ENCODE measurements at places on chromosomes 3 and 15. TPM values are rescaled to one million over a fixed set of nuclear protein-coding genes. Genes with fewer than 3 reads are reported as not detected.

DNA sequence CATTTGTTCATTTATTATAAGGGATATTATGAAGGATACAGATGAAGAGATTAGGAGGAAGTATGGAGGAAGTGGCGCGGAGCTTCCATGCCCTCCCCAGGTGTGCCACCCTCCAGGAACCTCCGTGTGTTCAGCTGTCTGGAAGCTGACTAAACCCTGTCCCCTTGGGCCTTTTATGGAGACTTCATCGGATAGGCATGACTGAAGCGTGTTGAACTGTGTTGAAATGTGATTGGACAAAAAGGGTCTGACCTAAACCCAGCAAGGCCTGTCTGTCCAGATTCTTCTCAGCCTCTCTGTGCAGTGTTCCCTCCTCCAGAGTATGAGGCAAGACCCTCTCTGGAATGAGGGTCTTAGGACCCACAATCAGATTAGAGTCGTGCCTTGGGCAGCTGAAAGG lies 31.7 kb downstream of the HACD3 start:
- peaks cover 20% of the 10 kb centered on the region for H3K4me1 ChIP-seq
- peak overlapping the region; percentile 97 for H3K27ac ChIP-seq
- H3K36me3 ChIP-seq = peaks cover 80% of the 10 kb centered on the region
- no peaks in the 10 kb centered on the region for H3K27me3 ChIP-seq
- DNase-seq = no peak
- peak overlapping the region; percentile 44 for H3K4me3 ChIP-seq

DNA sequence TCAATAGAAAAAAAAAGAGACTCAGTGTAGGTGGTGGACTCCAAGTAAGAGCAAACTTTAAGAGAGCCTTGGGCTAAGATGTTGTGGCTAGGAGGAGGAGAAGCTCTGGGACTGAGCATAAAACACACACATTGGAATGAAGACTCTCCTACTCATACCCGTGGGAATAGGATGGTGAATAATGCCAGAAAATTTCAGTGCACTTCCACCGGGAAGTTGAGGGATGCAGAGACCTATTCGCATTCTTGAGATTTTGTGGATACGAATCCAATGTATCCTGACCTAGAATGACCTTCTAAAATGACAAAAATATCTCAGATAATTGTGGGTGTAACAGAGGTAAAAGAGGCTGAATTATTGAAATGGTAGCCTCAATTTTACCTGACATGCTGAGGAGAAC lies 388.7 kb upstream of the SGO1 start:
- DNase-seq = no peak
- no peak overlapping the region for H3K4me3 ChIP-seq
- H3K27ac ChIP-seq = no peak overlapping the region
- H3K36me3 ChIP-seq = no peaks in the 10 kb centered on the region

DNA sequence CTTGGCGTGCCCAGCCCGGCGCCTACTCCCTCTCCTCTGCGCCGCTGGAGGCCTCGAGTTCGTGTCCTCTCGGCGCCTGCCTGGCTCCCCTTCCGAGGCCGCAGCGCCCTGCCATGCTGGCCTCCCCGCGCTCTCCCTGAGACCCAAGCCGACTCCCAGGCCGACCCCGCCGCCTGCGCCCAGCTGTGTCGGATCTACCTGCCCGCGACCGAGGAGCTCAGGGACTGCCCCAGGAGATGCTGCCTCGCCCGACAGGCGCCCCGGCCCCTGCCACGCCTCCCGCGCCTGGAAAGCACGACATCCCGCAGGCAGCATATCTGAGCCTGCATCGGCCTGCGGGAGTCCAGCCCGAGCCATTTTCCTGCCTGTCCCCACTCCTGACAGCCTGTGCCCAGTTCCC lies 16.1 kb downstream of the PAQR9 start:
- H3K27me3 ChIP-seq = no peaks in the 10 kb centered on the region
- no peak overlapping the region for H3K4me3 ChIP-seq

GRCh38 chr3:119969759-119970158 lies 124.5 kb downstream of the GSK3B start:
- no peak overlapping the region for H3K4me3 ChIP-seq
- DNase-seq = no peak
- no peaks in the 10 kb centered on the region for H3K27me3 ChIP-seq
- peaks cover 10% of the 10 kb centered on the region for H3K36me3 ChIP-seq

DNA sequence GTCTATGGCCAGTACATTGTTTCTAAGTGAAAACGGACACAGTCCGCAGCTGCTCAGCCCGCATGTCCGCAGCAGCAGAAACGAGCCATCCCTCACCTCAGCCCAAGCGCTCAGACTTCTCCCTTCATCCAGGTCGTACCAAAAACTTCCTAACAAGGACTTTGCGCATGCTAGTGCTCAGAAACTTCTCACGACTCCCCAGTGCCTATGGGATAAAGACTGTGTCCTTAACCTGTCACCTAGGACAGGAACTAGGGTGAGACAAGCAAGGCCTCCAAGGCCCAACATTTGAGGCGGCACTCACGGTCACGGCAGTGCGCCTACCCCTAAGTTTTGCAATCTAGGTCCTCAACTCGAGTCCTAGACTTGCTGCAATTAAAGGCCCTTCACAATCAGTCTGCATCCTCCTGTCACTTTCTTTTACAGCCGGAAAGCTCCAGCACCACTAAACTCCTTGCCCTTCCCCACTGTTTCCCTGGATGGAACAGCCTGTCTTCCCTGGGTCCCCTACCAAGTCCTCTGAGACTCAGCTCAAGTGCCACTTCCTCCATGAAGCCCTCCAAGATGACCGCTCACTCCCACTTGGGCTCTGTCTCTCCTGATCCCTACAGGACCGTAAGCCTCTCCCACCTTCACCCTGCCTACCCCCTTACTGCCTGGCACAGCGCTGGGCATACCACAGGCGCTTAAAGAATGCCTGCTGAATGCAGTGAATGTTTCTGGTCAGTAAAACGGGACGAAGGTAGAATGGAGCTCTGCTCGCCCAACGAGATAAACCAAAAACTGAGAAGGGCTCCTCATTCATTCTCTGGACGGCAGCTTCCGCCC lies 1.2 kb downstream of the CLN6 start:
- peaks cover 26% of the 10 kb centered on the region for H3K4me1 ChIP-seq
- peaks cover 2% of the 10 kb centered on the region for H3K36me3 ChIP-seq
- H3K27ac ChIP-seq = peak overlapping the region; percentile 84

- no peak overlapping the region for H3K4me3 ChIP-seq
- H3K4me1 ChIP-seq = peaks cover 16% of the 10 kb centered on the region
- no peaks in the 10 kb centered on the region for H3K27me3 ChIP-seq
- no peak overlapping the region for H3K27ac ChIP-seq
- no peaks in the 10 kb centered on the region for H3K36me3 ChIP-seq
These were observed 66.8 kb downstream of the CPN2 start for GRCh38 chr3:194284351-194284750.

Gene DHX30
- 122 TPM for total RNA-seq

Gene HES1
- total RNA-seq = 108 TPM
